Effector memory CD4-positive, alpha-beta T cell (primary cell): ENCODE measurements at places on chromosomes 13 and 19.
A peak's percentile ranks its signal among the peaks of the same experiment; 100 is the strongest.

GRCh38 chr13:112602189-112602588, 14.2 kb upstream of the TUBGCP3 start:
- no peak for DNase-seq

DNA sequence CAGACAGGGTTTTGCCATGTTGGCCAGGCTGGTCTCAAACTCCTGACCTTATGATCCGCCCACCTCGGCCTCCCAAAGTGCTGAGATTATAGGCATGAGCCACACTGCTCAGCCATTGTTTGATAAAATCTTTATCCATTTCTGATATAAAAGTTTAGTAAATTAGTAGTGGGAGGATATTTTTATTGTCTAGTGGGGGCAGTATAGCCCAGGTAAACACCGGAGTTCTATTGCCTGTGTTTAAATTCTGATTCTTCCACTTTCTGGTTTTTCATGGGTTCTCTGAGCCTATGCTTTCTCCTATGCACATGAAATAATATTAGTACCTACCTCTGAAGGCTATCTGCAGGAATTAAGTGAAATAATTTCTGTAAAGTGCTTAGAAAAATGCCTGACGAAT, 20.1 kb upstream of the ARHGEF18 start:
- DNase-seq, result no peak

DNA sequence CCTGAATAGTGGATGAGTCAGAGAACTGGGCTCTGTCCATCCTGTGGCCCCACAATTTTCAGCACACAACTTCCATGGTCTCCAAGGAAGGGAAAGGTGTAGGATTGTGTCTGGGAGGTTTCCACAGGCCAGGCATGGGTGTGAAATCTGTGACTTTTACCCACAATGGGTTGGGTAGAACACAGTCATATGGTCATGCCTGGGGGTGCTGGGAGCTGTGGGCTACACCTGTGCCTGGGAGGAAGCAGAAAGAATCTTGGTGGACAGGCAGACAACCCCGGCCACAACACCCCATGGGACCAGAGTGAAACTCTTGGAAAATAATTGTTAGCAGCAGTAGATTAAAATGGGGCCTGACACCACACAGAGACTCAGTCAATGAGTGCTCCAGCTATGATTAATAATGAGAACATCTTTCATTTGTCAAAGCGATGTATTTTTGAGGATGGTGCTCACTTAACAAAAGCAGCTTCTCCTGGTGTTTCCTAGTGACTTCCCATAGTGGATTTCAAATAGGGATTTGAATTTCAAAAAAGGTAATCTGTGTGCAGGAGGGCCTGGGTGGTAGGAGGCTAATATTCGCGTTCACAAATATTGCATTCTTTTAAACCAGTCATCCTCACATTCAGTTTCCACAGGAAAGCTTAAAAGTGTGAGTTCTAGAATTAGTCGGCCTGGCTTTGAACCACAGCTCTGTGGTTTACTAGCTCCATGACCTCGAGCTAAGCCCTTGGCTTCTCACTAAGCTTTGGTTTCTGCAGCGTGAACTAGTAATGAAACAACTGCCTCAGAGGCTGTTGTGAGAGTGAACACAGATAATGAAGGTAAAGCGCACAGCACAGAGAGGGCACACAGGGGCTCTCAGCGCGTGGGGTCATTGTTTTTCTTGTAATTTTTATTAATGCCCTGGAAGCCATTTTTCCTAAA, 89.3 kb upstream of the UQCRFS1 start:
- DNase-seq, result no peak

DNA sequence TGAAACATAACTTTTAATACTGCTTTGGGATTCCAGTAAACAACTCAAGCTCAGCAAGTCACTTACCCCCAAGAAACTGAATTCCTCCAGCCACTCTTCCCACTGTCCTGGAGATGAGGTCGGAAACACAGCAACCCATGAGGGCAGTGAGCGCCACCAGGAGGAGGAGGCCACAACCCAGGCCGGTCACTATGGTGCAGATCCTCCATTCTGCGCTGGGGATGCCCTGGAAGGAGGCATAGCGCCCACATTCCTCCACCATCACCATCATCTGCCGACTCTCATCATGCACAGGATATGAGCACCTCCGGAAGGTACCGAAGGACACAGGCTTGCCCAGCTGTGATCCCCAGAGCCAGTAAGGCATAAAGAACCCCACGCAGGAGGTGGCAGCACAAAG, 2.2 kb downstream of the LHFPL6 start:
- DNase-seq, result no peak

GRCh38 chr19:31270897-31271296, 78.3 kb downstream of the TSHZ3 start:
- no peak for DNase-seq

DNA sequence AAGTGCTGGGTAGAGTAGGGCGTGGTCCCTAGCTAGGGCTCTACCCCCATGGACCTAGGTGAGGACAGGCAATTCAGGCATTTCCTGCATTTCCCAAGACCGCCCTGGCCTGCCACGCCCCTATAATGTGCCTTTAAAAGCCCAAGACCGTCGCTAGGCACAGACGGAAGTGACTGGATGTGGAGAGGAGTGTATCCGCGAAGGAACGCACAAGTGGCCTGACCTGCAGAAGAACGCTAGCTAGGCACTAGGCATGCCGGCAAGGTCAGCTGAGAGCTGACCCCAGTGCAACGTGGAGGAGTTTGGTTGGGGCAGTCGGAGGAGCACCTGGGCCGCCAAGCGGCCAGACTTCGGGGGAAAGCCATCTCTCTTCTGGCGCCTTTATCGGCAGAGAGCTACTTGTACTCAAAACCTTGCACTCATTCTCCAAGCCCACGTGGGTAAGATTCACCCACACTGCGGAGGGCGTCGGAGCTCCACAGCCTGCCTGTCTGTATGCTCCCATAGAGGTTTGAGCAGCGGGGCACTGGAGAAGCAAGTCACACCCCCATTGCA, 370.0 kb downstream of the FGF9 start:
- DNase-seq, result no peak

DNA sequence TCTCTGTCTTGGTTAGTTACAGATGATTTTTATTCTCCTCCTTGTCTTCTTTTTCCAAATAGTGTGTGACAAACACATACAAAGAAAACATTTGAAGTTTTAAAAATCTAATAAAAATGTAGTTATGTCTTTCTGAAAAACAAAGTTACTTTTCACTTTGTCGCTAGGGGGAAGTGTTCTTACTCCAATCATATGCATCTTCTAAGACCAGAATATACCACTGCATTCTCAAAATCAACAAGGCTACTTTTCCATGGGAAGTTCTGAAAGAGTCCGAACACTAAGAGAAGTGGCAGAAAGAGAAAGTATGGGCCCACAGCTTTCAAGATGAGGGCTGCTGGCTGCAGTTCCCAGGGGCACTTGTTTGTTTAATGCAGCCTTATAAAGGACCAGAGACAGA, 208.9 kb downstream of the DCT start:
- DNase-seq, result no peak

DNA sequence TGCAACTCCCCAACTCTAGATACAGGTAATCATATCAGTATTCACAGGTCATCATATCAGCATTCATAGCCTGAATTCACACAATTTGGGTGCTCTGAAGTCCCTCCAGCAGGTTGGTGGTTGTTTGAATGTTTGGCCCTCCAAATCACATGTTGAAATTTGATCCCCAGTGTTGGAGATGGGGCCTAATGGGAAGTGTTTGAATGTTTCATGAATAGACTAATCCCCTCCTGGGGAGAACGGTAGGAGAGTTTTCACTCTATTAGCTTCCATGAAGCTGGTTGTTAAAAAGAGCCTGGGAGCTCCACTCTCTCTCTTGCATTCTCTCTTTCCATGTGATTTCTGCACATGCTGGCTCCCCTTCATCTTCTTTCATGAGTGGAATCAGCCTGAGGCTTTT, 288.6 kb upstream of the PCDH9 start:
- DNase-seq, result no peak

DNA sequence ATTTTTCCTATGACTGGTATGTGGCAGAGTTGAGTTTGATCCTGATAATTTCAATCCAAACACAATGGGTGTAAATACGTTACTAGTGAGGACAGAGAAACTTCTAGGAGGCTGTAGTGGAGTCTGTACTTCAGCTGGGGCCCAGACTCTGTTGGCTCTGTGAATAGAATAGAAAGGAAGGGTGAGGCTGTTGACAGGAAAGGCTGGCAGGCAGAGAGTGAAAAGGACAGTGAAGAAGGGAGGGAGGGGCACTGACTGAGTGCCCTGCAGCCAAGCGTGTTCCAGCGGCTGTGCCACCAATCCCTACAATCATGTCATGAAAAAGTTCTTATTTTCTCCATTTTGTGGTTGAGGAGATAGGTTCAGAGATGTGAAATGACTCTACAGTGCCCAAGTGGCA, 80.5 kb downstream of the MBNL2 start:
- no peak for DNase-seq

DNA sequence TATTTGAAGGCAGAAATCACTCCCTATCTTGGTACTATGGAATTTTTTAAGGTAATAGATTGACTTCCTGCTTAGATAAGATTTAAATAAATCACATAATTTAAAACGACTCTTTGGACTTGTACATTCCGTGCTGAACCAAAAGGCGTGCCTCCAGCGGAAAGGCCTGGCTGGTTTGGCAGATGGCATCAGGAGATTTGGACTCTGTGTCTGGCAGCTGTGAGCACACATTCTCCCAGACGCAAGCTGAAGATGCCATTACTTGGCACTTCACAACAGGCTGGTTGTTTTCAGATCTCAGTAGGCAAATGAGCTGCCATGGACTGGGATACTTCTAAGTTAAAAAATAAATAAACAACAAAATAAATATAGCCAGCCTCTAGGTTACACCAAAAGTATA, 104.5 kb upstream of the SLC15A1 start:
- DNase-seq, result no peak

- peak; percentile 6 for DNase-seq
These were observed 26.0 kb upstream of the ZNF331 start for GRCh38 chr19:53511933-53512374.

DNA sequence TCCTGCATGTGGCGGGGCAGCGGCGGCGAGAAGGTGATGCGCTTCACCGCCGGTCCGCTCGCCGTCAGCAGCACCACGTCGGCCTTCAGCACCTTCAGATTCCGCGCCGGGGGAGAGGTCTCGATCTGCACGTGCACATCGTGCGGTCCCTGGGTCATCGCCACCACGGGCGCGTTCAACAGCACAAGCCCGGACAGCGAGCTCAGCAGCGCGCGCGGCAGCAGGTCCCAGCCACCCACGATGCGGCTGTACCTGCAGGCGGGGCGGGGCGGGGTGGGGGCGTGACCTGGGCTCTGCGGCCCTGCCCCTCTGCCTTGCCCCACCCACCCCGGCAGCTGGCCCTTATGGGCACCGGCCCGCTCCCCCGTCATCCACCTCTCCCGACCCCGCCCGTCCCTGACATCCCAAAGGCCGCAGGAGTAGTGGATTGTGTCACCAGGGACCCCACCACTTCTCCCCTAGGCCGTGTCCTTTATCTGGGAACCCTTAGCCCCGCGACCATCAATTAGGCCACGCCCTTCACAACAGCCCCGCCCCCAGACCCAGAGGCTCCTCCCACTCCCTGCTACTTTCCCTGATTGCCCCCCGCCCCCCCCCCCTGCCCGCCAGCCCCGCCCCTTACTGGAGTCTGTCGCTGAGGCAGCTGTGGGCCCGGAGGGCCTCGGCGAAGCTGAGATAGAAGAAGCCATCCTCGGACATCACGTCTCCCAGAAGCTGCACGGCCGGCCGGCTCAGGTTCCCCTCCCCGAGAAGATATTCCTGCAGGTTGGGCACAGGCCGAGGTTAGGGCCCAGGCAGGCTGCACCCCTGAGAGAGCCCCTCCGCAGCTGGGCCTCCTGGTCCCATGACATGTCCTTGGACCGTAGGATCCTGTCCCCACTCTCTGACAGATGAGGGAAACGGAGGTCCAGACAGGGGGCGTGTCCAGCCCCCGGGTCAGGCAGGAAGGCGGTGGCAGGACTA, 6.1 kb downstream of the IL4I1 start:
- peak; percentile 67 for DNase-seq

DNA sequence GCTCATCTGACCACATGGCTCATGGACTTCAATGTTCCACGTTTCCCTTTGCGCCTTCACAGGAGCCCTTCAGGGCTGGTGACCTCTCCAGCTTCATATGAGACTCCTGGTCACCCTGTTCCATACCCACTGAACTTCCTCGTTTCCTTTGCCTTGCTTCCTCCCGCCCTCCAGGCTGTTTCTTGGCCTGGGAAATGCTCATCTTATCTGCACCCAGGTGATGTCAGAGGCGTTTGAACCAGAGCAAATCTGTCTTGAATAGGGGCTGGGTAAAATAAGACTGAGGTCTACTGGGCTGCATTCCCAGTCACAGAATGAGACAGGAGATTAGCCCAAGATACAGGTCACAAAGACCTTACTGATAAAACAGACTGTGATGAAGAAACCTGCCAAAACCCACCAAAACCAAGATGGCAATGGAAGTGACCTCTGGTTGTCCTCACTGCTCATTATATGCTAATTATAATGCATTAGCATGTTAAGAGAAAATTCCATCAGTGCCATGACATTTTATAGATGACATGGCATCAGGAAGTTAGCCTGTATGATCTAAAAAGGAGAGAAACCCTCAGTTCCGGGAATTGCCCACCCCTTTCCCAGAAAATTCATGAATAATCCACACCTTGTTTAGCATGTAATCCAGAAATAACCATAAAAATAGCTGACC, 102.7 kb downstream of the DCLK1 start:
- no peak for DNase-seq

GRCh38 chr13:80550971-80551441, 210.1 kb upstream of the SPRY2 start:
- DNase-seq, result no peak

- DNase-seq, result no peak
These were observed 64.0 kb downstream of the DNAJC3 start for GRCh38 chr13:95740979-95741320.

DNA sequence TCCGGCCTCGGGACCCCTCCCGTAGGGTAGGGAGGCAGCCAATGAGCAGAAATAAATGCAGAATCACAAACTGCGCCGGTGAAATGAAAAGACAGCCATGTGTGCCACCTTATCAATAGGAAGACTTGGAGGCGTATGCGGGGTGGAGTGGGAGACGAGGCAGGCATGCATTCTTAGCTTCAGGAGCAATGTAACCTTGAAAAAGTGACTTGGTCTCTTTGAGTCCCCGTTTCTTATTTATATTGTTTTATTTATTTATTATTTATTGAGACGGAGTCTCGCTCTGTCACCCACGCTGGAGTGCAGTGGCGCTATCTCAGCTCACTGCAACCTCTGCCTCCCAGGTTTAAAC, 16.0 kb downstream of the SSC5D start:
- DNase-seq, result no peak

- no peak for DNase-seq
These were observed 447.4 kb downstream of the COG6 start for GRCh38 chr13:40102854-40103253.

GRCh38 chr13:67048084-67048820, 181.9 kb downstream of the PCDH9 start:
- no peak for DNase-seq

- DNase-seq, result no peak
These were observed 3.1 kb downstream of the FTL start for GRCh38 chr19:48968179-48968661.

DNA sequence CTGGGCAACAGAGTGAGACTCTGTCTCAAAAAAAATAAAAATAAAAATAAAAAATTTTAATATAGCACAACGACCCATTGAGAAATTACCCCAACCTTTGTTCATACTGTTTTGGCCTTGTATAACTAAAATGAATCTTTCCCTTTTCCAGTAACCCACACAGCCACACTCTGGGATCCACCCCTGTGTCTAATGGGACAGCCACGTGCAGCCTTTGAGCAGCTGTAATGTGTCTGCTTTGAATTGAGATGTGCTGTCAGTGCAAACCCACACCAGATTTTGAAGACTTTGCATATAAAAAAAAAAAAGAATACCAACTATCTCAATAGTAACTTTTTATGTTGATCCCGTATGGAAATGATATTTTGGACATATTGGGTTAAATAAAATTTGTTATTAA, 112.7 kb upstream of the UBL3 start:
- DNase-seq, result no peak

- DNase-seq, result no peak
These were observed 204.9 kb downstream of the USP12 start for GRCh38 chr13:26966701-26967080.
